ENCODE measurements at places on chromosomes 7 and 10. TPM values are rescaled to one million over a fixed set of nuclear protein-coding genes. Genes with fewer than 3 reads are reported as not detected.

GRCh38 chr7:49800031-49800430 lies 26.6 kb downstream of the VWC2 start:
- no peak for DNase-seq
- H3K36me3 ChIP-seq, result no peaks in the 10 kb centered on the region
- H3K27ac ChIP-seq, result no peak overlapping the region
- H3K27me3 ChIP-seq, result no peaks in the 10 kb centered on the region
- H3K4me1 ChIP-seq, result no peaks in the 10 kb centered on the region
- no peak overlapping the region for H3K4me3 ChIP-seq

DNA sequence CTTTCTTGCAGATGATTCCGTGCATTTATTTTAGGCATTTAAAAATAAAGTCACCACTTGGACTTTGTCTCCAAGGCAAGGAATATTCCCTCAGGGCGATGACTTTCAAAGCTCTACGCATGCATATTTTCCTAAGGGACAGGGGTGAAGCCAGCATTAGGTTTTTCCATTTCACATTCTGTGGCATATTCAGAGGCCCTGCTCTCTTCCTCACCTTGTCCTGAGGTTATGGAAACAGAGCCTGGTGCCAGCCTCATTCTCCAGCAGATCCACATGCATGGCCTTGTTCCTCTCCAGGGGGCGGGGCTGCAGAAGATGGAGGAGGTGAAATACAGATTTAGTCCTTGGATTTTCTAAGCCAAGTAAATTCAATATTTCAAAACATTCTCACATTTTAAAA lies 11.6 kb upstream of the LYZL1 start:
- no peaks in the 10 kb centered on the region for H3K27me3 ChIP-seq
- no peak overlapping the region for H3K4me3 ChIP-seq

The MYH16 gene
- total RNA-seq, result not detected

The GIMAP5 gene
- total RNA-seq, result 63.9 TPM

- H3K4me3 ChIP-seq, result no peak overlapping the region
- no peaks in the 10 kb centered on the region for H3K4me1 ChIP-seq
- H3K27ac ChIP-seq, result no peak overlapping the region
Measured at GRCh38 chr7:37095122-37095521, 353.5 kb downstream of the ELMO1 start.

DNA sequence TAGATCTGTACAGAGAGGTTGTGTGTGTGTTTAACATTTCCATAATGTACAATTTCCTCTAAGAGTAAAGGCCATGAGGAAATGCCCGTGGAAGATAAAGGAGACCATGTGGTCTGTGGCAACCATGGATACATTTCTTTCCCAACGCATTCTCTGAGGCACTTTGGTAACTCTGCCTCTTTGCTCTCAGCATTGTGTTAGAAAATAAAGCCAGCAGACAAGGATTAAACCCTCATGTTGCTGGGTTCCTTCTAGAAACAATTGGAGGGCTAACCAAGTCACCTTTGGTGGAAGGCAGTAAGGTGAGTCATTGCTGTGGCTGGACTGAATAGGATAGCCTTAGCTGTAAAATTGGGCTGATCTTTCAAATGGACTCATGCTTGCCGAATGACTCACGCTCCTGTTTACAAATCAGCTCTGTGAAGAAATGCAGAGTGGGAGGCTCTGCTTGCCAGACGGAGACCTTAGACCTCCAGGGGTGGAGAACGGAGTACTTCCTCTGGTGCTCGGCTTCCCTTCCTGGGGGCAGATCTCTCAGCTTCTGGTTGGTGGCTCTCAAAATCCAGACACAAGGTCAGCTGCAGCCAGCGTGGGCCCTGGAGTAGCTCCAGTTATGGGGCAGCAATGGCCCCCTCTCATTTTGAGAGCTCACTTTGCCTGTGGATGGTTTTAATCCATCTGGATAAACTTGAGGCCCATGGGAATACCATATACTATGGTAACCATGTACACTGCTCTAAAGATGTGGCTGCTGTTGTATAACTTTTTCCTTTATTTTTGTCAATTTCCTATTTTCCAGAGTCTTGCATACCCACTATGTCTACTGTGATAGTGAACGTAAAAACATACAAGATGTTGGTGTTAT lies 137.3 kb downstream of the TCF7L2 start:
- H3K36me3 ChIP-seq, result no peaks in the 10 kb centered on the region
- DNase-seq, result no peak
- H3K4me3 ChIP-seq, result no peak overlapping the region

- no peaks in the 10 kb centered on the region for H3K36me3 ChIP-seq
- no peak for DNase-seq
- no peaks in the 10 kb centered on the region for H3K4me1 ChIP-seq
- no peaks in the 10 kb centered on the region for H3K27me3 ChIP-seq
Measured at GRCh38 chr10:119395280-119396007, 147.1 kb downstream of the RGS10 start.

DNA sequence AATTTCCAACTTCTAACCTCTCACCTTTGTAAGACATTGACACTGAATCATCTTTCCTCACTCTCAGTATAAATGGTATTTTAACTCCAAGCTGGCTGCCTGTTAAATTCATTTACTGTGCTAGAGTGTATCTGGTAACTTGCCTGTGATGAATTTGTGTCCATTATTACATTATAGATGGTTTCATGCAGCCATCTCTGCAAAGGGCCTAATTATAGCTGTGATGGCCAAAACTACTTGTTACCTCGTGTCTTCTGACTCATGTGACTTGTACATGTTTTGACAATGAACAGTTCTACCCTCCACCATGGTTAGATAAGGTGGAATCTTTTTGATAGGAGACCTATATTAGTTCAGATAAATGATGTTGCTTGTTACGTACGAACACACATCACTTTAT lies 392.0 kb downstream of the PAXIP1 start:
- no peak overlapping the region for H3K27ac ChIP-seq
- no peaks in the 10 kb centered on the region for H3K27me3 ChIP-seq
- H3K4me1 ChIP-seq, result no peaks in the 10 kb centered on the region
- H3K4me3 ChIP-seq, result no peak overlapping the region
- H3K36me3 ChIP-seq, result no peaks in the 10 kb centered on the region

GRCh38 chr10:52249850-52250395 lies 64.2 kb upstream of the DKK1 start:
- H3K36me3 ChIP-seq, result no peaks in the 10 kb centered on the region
- H3K4me3 ChIP-seq, result no peak overlapping the region
- no peak overlapping the region for H3K27ac ChIP-seq
- H3K4me1 ChIP-seq, result no peaks in the 10 kb centered on the region

DNA sequence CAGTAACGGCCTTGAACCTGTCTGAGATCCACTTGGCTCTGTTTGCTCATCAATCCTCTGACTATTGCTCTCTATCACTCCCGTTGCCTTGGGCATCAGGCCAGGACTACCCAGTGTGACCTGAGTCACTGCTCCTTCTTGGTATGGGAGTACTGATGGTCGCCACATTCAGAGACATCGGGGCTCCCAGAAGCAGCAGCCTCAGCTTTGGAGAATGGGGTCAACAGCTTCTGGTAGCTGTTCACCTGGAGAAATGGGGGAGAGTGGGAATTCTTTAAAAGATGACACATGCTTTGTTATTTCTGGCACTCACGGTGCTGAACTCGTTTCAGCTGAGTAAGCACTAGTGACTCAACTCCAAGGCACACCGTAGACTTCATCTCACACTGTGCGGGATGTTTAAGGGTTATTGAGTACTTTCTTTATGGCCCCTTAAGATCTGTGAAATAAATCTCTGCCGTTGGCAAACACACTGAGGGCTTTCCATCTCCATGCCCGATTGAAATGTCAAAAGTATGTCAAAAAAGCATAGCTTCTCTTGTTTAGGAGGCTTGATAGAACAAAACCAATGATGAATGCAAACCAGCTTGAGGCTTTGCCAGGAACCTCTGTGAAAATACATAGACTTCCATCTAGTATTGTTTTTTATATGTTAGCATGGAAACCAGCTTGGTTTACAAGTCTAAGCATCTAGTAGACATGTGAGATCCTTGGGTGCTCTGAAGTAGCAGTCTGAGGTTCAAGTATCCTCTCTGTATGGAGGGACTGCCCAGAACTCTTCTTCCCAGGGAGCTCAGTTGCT lies 333.1 kb downstream of the CXCL12 start:
- H3K27ac ChIP-seq, result no peak overlapping the region
- H3K4me1 ChIP-seq, result no peaks in the 10 kb centered on the region
- DNase-seq, result no peak
- no peaks in the 10 kb centered on the region for H3K27me3 ChIP-seq
- H3K36me3 ChIP-seq, result no peaks in the 10 kb centered on the region
- no peak overlapping the region for H3K4me3 ChIP-seq

Data from CD8-positive, alpha-beta memory T cell (primary cell).